ENCODE measurements at places on chromosomes 5 and 9.

GRCh38 chr5:178279723-178280438 is 47.3 kb upstream of the PHYKPL start:
- peak; percentile 27 for DNase-seq

DNA sequence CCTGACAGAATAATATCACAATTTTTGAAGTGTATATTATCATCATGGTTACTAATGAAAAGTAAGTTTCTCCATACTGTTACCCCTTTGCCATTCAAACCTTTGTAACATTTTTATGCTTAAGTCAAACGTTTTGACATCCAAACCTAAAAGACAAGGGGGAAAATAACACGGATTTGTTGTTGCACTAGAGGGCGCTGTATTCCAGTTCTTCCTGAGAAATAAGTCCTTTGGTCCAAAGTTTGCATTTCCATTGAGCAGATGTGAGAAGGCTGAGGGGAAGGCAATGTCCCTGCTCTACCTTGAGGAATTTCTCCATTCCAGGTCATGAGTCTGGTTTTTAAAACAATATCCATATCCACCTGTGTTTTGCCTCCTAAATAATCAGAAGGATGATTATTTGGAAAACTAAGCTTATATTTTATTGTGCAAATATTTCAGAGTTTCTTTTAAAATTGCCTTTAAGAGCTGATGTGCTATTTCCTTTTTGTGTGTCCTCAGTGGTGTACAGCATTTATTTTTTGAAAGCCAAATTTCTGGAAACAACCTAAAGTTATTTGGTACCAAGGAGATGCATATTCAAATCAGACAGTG is 9.7 kb downstream of the LECT2 start:
- DNase-seq: no peak

- no peak for DNase-seq
These were observed 484.3 kb downstream of the BNC2 start for GRCh38 chr9:16386007-16386826.

DNA sequence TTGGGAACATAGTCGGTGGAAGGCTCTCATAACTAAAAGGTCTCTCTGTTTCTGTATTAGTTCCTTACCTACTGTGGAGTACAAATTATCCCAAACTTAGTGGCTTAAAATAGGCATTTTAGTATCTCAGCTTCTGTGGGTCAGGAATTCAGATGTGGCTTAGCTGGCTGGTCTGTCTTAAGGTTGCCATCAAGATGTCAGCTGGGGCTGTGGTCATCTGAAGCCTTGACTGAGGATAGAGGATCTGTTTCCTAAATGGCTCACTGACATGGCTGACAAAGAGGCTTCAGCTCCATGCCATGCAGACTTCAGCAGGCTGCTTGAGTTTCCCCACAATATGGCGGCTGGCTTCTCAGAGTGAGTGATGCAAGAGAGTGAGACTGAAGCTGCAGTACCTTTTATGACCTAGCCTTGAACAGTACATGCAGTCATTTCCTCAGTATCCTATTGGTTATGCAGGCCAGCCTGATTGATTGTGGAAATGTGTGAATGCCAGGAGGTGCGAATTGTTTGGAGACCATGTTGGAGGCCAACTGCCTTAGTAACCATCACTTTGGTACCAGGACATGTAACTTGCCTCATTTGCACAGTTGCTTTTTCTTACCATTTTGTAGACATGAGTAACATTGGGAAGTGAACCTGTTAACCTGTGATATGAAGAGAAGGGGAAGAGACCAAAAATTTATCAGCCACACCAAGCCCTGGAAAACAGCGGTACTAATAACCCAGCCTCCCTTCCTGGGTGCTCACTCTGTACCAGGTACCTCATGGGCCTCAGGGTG is 152.8 kb upstream of the IER5L start:
- no peak for DNase-seq

GRCh38 chr9:107615321-107615720 is 125.8 kb upstream of the KLF4 start:
- no peak for DNase-seq

- DNase-seq: no peak
These were observed 38.9 kb downstream of the PRRC2B start for GRCh38 chr9:131432597-131433301.

DNA sequence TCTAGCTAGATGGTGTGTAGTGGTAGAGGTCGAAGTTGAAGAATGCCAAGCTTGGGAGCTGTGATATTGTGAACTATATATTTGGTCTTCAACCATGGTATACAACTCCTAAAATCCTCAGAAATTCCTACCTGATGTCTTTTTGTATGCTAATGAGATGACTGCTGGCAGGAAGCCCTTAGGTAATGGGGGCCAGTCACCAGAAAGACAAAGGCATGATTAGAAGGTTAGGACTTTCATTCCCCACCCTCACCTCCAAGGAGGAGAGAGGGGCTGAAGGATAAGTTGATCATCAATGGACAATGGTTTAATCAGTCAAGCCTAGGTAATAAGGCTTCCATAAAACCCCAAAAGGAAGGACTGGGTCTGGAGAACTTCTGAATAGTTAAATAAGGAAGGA is 285.7 kb upstream of the POU5F2 start:
- no peak for DNase-seq

DNA sequence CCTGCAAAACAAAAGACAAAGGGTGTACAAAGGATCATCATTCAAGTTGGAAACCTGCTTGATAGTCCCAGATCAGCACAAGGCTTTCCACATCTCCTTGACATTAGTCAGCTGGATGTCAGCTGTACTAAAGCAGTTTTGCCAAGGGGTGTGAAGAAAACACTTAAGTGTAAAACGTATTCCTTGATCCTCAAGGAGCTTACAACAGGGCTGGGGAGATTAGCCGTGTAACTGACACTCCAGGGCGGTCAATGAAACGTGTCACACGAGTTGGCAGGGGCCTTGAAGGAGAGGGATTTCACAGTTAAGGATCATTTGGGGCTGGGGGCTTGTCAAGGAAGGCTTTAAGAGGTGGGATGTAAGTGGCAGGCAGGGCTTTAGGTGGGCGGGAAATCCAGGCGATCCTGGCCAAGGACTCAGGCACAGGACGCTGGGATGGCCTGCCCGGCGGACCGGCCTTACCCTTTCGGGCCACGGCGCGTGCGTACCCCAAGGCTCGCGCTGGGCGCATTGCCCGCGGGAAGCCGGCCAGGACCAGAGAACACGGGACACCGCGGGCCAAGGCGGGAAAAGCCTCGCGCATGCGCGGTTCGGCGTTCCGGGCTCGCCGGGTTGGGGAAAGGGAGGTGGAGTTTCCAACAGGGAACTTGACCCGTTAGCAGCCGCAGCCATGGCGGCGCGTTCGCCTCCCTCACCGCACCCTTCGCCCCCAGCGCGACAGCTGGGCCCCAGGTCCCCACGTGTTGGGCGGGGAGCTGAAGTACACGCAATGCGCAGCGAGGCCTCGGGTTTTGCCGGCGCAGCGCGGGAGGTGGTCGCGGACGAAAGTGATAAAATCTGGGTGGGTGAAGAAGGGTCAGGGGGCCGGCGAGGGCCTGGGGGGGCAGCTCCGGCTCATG is at the start of gene CNTLN:
Gene CNTLN (plus strand): TSS at position 645 of the 899 bp plus-strand sequence. CDS start 26 bp downstream, at position 671.
- peak; percentile 31 for DNase-seq

DNA sequence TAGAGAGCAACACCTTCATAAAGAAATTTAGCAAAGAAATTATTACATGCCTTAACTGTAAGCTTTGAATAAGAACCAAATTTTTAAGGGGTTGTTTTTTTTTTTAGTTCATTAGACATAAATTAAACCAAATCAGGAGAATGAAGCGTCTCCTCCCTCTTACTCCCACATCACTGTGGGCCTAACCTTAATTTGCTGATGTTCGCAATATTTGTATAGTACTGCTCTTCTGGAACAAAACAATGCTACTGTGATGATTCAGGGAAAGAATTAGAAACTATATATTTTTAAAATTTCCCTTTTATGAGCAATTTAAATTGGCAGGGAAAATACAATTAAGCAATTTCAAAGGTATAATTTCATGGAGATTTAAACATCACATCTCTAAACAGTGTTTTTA is 275.0 kb upstream of the C9orf72 start:
- DNase-seq: no peak

DNA sequence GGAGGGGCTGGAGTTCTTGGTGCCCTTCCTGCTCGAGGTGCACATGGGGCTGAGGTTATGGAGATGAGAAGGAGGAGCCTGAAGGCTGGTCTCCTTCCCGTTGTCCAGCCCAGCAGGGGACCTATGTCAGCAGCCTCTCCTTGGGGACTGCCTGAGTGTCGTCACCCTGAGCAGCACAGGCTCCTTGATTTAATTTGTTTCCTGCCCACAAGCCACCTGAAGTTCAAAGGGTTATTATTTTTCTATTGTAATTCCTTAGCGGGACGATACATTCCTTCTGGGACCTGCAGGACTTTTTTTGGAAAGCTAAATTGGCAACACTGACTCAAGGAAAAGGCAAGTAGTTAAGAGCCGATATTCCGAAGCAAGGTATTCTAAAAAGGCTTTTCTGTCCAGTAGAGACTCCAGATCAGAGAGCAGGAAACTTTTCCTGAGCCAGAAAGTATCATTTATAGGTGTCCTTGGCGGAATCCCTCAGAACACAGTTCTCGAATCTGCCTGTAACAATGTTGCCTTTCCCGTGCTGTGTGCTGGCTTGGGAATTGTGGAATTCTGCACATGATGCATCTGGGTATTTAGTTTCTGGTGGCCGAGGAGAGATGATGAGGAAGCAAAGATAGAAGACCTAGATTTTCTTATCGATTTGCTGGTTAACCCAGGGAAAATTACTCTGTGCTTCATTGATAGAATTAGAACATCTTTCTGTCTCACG is 55.4 kb downstream of the ARHGAP26 start:
- no peak for DNase-seq

- no peak for DNase-seq
These were observed 140.1 kb upstream of the FBXL17 start for GRCh38 chr5:108521841-108522506.

- DNase-seq: no peak
These were observed 144.8 kb downstream of the PDZD2 start for GRCh38 chr5:31783731-31784130.

- no peak for DNase-seq
These were observed 143.5 kb upstream of the C6 start for GRCh38 chr5:41356786-41357185.

- no peak for DNase-seq
These were observed 185.9 kb downstream of the SEMA6A start for GRCh38 chr5:116388564-116389258.

- DNase-seq: no peak
These were observed 227.2 kb downstream of the PDZD2 start for GRCh38 chr5:31866166-31866565.

- DNase-seq: no peak
These were observed 406.1 kb upstream of the CHD1 start for GRCh38 chr5:99334936-99335335.

GRCh38 chr9:91421128-91421765 is 2.4 kb downstream of the NFIL3 start:
- no peak for DNase-seq

DNA sequence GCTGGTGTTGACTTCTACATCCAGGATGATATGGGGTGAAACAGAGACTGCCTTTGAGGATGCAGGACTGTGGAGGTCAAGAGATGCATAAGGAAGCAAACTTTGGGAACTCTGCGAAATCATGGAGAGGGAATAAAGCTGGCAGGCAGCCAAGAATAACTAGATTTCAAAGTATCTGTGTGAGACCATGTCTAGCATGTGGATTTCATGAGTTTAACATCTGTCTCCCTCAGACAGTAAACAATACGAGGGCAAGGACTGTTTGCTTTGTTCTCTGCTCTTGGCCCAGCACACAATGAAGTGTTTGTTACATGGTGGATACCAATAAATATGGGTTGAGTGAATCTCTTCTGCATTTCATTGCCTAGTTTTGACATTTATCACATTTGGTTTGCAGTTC is 71.3 kb downstream of the RASEF start:
- no peak for DNase-seq

DNA sequence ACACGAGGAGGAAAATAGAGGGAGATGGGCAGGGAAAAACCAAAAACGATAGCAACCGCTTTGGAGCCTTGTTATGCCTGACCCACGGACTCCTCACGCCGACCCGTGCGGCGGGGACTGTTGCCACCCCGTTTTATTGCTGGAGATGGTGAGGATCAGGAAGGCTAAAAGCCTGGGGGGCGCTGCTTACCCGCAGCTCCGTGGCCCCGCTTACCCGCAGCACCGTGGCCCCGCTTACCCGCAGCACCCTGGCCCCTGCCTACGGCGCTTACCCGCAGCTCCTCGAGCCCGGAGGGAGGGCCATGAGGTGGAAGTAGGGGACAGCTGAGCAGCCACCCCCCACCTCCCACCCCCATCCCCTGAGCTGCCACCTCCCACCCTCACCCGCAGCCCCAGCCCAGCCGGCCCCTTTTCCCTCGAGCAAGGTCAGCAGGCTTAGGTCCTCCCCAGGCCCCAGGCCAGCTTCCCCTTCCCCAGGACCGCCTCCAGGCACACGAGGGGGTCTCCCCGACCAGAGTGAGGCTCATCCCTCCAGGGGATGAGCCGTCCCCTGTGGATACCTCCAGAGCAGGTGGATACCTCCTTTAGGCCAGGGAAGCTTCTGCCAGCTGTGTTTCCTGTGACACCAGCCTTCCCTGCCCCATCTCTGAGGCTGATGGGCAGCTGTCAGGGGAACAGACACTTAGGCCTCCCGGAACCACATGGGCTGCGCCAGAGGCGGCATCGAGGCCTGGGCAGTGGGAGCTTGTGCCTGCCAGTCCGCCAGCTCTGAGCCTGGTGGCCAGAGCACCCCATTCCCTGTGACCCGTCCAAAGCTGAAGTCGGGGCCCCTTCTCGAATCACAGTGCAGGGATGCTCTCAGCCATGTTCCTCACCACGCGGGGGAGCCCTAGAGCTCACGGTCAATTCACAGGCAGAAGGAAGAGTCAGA is 92.3 kb downstream of the LMX1B start:
- peak; percentile 45 for DNase-seq

- no peak for DNase-seq
These were observed 38.8 kb upstream of the ZNF618 start for GRCh38 chr9:113837334-113837733.

DNA sequence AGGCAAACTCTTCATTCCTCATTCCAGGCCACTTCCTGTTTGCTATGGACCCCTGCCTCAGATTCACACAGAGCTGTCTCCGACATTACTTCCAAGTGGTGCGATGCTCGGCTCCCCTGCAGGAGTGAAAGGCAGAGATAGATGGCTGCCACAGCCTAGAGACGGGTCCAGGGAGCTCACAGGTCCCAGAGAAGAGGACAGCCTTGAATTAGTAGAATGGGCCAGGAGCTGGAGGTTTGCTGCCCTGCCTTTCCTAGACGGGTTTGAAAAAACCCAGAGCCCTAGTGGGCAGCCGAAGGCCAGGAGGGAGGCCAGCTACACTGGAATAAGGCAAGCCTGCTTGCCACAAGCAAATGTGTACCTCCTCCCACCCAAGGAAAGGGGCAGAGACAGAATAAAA is 1.8 kb downstream of the ANKRD34B start:
- DNase-seq: no peak

DNA sequence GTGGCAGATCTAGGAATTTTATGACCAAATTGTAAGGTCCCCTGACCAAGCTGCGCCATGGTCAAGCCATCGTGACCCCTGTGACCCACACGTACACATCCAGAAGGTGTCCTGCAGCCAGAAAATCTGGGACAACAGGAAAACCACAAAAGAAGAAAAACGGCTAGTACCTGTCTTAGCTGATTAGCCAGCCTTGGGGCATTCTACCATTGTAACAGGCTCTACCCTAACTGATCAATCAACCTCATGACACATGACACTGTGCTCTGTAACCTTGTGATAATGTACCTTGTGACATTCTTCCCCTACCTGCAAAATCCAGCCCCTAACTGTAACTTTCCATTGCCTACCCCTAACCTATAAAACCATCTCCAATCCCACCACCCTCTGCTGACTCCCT is 43.6 kb downstream of the SPTLC1 start:
- no peak for DNase-seq
